NCI-H187 (cell line): ENCODE measurements at places on chromosomes 1 and 21.

DNA sequence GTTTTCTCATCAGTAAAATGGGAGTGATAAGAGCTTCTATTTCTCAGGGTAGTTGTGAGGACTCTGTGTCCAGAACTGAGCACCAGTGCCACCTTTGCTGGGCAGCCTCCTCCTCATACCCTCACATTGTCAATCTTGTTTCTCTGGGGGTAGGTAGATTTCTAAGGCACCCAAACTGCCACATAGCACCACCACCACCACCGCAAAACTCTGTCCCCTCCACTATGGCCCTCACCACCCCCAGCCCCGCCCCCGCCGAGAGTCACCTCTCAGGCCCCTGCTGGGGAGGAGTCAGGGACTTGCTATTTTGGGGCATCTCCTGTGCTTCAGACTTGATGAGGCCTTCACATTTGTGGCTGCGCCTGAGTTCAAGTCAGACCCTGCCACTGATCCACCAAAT is 549.2 kb downstream of the PTPRU start:
- DNase-seq, result no peak

DNA sequence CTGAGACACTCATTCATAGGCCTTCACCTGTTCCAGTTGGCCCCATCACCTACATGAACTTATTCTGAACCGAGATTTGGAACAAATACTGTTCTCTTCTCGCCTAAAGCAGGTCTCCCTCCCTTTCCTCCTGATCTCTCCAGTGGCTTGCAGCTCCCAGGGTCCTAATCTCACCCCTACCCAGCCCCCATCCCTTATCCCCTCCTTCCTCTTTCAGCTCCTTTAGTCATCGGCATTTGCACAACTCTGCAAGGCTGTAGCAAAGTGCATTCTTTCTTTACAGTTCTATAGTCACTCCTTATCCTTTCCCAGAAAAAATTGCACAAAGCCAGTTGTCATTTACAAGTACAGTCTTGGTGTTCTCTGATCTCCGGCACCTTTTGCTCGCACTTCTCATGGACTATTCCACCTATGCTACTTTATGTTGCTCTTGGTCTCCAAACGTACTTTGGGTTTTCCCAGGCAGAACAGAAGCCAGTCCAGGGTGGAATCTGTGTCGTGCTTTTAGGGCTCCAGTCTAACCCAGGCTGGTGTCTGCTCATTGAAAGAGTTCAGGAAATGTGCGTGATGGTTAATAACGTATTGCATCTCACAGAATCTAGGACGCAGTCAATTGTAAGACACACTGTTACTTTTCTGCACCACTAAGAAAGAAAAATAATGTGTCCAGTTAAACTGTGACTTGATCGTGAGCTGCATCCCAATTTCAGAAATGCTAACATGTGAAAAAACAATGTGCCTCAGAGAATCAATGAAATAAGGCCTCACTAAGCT is 965 bp downstream of the ABCA4 start:
- DNase-seq, result no peak

- DNase-seq, result no peak
Observed at GRCh38 chr1:200406161-200406797, 3.6 kb downstream of the ZNF281 start.

- no peak for DNase-seq
Observed at GRCh38 chr1:89603651-89604413, 29.1 kb upstream of the LRRC8C start.

DNA sequence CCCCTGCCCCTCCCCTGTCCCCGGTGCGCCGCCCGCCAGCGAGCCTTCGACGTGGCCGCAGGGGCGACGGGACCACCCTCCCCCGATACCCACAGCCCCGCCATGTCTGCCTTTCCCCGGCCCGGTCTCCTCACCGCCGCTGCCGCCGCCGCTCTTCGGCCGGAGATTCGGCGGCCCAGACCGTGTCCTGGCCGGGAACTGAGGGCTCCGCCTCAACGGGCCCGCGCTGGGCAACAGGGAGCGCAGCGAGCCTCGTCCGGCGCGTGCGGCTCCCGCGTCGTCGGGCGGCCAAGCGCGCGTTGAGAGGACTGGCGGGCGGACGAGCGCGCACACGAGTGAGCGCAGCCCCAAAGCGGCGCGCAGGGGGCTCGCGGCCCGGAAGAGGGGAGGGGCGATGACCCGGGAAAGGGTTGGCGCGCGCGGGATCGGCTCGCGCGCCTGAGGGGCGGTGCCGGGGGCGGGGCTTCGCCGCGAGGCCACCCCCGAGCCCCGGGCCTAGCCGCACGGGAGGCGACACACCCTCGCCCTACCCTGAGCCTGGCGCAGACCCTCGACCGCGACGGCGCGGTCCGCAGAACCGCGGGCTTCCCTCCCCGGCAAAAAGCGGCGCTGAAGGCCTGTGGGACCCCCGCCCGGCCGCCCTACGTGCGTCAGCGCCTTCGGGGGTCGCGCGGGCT is at the start of gene BTG3:
BTG3 (minus strand) TSS at position 337 of the 677 bp plus-strand sequence. CDS start 3,757 bp downstream, outside the sequence.
- peak; percentile 69 for DNase-seq

DNA sequence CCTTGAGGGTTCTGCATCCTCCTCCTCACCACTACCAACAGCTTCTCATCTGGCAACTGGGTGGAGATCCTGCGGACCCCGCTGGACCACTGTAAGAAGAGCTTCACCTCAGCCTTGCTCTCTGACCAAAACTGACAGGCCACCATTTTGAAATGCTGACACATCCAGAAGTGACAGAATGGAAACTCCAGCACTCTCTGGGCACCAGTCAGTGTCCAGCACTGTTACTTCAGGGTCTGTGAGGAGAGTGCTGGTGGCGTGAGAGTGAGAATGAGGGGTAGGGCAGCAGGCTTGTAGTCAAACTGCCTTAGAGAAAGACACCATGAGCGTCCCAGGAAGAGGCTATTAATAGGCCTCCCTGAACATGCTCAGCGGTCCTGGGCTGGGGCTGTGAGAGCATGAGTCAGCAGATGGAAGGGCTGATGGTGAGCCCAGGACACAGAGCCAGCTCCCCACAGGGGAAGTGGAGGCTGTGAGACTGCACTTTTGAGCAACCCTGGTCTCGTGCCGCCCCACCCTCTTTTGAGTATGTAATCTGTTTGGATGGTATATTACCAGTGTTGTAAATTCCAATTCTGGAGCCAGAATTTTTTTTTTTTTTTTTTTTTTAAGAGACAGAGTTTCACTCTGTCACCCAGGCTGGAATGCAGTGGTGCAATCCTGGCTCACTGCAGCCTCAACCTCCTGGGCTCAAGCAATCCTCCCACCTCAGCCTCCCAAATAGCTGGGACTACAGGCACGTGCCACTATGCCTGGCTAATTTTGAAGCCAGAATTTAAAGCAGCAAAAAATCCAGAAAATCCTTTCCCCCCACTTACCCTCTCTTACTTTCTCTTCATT is 34.4 kb upstream of the SLC30A1 start:
- DNase-seq, result no peak

- DNase-seq, result peak; percentile 39
Observed at GRCh38 chr21:43864313-43864961, 586 bp upstream of the AGPAT3 start.

DNA sequence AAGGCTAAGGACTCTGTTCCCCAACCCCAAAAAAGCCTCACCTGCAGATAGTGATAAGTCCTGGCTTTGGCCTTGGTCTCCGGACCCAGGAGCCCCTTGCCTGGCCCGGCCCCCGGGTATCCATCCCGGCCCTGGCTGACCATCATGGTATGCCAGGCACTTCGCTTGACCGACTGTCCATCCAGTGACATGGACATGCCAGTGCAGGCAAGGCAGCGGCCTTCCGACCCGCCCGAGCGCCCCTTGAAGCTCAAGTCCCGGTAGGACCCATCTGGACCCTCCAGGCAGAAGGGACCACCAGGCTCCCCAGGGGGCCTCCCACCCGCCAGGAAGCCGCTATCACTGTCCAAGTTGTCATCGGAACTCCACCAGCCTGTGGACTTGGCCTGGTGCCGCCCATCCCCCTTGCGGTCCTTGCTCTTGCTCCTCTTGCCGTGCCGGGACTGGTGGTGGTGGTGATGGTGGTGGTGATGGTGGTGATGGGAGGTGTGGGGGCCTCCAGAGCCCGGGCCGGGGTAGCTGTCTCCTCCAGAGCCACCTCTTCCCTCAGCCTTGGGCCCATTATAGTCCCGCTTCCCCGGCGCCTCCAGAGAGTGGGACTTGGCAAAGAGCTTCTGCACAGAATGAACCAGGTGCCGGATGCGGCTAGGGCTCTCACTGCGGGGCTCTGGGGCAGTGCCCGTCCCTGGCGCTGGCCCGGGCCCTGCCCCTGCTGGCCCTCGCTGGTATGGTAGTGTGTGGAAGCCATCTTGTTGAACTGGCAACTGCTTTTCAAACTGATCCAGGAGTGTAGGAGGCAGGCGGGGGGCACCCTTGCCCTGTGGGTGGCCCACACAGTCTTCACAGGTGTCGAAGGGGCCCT is 25.0 kb downstream of the DLGAP3 start:
- DNase-seq, result no peak

- no peak for DNase-seq
Observed at GRCh38 chr1:171219346-171220080, 28.8 kb upstream of the FMO1 start.

GRCh38 chr1:235734335-235734734 is 84.8 kb upstream of the GNG4 start:
- no peak for DNase-seq

- no peak for DNase-seq
Observed at GRCh38 chr1:214102907-214103306, 115.1 kb downstream of the PROX1 start.

GRCh38 chr1:119869995-119870394 is 26.3 kb downstream of the ADAM30 start:
- no peak for DNase-seq

DNA sequence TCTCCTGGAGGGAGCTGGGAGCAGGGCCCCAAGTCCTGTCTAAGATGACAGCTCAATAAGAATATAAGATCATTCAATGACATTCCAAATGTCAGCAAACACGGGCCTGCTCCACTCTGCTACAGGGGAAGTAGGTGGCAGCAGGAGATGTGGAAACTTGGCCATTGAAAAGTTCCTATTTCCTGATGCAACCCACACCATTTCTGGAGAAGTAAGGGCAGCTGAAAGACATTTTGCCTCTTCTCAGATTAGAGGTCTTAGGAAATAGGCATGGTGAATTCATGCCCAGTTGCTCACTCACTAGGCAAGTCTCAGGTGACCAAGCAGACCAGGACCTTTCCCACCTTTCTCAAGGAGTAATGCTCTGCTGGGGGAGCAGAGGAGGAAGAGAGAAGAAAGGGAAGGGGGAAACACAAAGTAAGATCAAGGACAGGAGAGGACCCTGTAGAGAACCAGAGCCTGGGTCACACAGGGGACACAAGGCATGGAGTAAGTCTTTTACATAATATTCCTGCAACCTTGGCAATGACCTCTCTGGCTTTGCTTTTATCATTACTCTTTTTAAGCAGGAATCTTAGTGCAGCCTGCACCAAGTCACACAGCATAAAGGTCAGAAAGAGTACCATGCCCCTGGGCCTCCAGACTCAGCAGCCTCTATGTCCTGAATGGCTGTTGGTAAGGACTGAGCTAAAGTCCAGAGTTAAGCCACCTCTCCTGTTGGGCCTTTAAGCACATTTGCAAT is 68.9 kb downstream of the DMAP1 start:
- DNase-seq, result no peak

DNA sequence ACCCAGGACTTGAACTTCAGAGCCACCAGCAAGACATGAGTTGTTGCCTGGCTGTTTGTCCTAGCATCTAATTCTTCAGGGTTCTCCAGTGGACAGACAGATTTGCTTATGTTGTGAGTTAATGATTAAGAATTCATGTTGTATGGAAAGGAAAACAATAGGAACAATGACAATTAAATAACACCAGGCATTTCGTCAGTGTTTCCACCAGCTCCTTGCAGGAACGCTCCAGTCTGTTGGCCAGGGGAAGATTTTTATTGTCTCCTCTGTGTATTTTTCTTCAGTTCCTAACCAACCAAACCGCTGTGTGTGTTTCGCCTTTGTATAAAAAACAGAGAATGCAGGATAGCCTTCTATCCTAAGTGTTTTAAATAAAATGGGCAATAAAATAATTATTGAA is 64.4 kb upstream of the PTGFR start:
- no peak for DNase-seq

DNA sequence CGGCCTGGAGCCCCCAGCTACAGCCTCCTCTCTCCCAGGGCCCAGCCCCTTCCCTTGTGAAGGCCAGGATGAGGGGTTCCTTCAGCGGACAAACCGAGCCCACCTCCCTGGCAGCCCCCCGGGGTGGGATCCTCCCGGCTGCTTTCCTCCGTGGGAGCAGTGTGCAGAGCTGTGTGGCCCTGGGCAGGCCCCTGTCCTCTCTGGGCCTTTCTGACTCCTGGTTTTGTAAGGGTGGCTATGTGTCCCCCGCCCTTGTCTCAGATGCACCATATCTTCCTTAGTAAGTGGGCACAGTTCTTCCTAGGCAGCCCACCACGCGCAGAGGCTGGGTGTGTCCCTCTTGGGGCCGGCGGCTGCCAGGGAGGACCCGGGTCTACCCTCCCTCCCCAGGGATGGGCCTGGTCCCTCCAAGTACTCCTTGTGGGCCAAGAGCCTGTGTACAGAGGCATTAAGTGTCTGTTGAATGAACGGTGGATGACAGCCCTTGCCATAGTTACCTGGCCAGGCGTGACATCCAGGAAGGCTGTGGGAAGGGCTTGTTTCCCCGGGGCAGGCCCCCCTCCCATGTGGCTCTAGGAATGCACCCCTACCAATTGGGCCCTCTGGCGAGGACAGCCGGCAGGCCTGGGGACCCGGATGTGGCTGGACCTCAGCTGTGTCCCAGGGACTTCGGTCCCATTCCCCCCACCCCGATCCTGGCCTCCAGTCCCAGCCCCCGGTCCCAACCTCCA is 3.8 kb downstream of the SMIM1 start:
- DNase-seq, result peak; percentile 16
